ENCODE measurements at places on chromosomes 13 and 19. TPM values are rescaled to one million over a fixed set of nuclear protein-coding genes. Genes with fewer than 3 reads are reported as not detected.

Gene CD79A
- total RNA-seq, result 0.55 TPM

Gene CRLF1
- total RNA-seq, result 0.20 TPM

Gene ZNF888
- total RNA-seq, result 0.70 TPM

Gene OVOL3
- not detected for total RNA-seq

Gene VAV1
- 3.1 TPM for total RNA-seq

Gene LILRB1
- total RNA-seq, result 2.6 TPM

Gene LYPD5
- total RNA-seq, result not detected

Gene VSTM2B
- total RNA-seq, result not detected

Gene MIDN
- total RNA-seq, result 51.7 TPM

Measured in left lobe of liver (tissue), 2 donors.